Ovary (tissue), 10 donors: ENCODE measurements at places on chromosomes 1 and 21. TPM values are rescaled to one million over a fixed set of nuclear protein-coding genes. Genes with fewer than 3 reads are reported as not detected.

GRCh38 chr21:34623516-34623915 lies 8.6 kb upstream of the RCAN1 start:
- DNase-seq = no peak

- DNase-seq = no peak
These were observed 38.7 kb upstream of the CD55 start for GRCh38 chr1:207282496-207283380.

DNA sequence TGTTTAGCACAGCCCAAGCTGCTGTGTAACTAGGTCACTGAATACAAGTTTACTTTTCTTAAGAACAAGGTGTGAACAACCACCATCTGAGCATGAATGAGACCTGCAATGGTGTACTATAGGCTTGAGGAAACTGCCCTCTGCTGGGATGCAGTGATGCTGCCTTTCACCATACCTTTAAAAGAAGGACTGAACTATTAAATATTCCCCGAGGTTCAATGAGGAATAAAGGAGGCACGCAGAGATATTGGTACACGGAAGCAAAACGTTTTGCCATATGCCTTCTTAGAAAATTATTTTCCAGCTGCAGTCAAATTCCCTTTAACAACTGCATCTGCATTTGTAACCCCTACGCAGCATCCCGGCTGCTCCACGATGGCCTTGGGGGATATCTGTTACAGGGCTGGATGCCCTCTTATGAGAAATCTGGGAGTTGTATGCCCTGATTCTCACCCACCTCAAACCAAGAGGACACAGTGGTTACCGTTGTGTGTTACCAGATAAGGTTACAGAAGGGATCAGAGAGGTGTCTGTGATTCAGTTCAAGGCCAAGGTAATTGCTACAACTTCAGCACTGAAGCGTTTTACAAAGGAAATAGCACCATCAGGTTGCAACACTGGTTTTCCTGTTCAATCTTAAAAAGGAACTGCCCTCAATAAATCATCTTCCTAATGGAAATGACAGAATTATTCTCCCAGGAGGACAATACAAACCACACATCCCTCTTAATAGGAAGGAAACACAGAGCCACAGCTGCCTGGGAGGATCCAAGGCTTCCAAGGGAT lies 470.5 kb downstream of the LTN1 start:
- no peak for DNase-seq

GRCh38 chr1:156964441-156964840 lies 44.0 kb downstream of the LRRC71 start:
- DNase-seq = no peak

- no peak for DNase-seq
These were observed 292.8 kb upstream of the B3GALT2 start for GRCh38 chr1:193479187-193479586.

DNA sequence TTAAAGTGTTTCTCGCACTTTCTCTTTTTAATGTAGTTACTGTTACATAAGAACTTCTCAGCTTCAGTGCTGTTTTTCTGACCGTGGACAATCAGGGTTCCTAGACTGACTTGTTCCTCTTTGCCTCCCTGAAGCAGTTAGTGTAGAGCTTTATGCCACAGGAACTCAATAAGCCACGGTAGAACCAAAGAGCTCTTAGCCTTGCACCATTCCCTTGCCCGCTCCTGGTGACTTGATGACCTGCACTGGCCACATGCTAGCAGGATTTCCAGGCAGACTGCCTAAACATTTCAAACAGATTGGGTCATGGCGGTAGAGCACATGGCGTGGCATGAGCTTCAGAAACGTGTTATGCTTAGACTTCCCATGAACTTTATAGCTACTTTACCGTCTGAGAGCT lies 18.8 kb upstream of the FASLG start:
- no peak for DNase-seq

GRCh38 chr21:27582948-27583430 lies 616.1 kb upstream of the ADAMTS5 start:
- DNase-seq = no peak

DNA sequence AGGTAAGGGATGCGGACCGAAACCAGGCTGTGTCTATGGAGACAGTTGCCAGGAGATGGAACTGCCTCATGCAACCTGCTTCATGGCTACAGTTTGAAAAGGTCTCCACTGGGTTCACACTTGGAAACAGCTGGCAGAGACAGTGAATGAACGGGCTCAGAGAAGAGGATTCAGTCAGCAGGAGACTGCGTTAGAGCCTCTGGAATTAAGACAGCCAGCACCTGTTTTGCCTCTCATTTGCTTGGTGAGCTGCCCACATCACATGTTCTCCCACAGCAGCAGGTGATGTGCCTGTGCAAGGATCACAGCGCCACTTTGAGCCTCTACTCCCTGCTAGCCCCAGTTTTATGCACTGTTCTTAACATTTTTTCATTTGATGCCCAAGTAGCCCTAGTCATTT lies 321.0 kb downstream of the PLPP3 start:
- DNase-seq = no peak

- no peak for DNase-seq
These were observed 24.2 kb downstream of the SLC19A2 start for GRCh38 chr1:169461390-169462000.

The LCE1C gene
- total RNA-seq = not detected

The EPHX1 gene
- total RNA-seq = 350 TPM

The CD1B gene
- total RNA-seq = not detected
